SHP77 treated with DMSO at 0.1 percent for 48 hours (cell line): ENCODE measurements at places on chromosomes 6 and 20.

GRCh38 chr6:35449287-35449881 lies 2.8 kb upstream of the FANCE start:
- DNase-seq = peak; percentile 70

DNA sequence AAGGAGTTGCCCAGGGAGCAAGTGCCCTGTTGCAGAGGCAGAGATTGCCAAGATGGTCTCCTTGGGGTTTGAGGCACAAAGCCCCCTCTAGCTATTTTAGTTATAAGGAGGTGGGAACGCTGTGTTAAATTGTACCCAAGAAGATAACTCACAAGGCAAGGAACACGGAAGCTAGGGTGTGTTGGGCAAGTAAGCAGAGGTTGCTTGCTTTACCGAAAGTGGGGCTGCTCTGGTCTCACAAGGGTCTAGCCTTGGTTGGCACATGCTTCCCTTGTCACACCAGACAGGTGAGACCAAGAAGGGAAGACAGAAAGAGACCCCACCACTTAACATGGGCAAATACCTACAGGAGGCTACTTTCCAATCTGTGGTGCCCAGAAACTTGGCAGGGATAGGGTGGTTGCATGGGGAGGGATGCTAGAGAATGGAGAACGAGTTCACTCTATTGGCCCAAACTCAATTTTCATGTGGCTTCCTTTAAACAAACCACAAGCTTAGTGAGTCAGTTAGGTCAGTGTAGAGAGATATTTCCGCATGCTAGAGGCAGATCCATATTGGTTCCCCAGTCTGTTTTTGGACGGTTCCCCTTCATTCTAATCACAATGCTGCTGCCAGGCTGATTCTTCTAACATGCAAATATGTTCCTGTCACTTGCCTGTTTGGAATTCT lies 42.4 kb downstream of the PLAGL1 start:
- DNase-seq = no peak

GRCh38 chr6:8361259-8361658 lies 74.1 kb downstream of the SLC35B3 start:
- no peak for DNase-seq

- peak; percentile 56 for DNase-seq
These were observed 40.2 kb downstream of the INSM1 start for GRCh38 chr20:20407891-20408805.

GRCh38 chr20:35673884-35674283 lies 9.2 kb upstream of the CPNE1 start:
- DNase-seq = no peak

DNA sequence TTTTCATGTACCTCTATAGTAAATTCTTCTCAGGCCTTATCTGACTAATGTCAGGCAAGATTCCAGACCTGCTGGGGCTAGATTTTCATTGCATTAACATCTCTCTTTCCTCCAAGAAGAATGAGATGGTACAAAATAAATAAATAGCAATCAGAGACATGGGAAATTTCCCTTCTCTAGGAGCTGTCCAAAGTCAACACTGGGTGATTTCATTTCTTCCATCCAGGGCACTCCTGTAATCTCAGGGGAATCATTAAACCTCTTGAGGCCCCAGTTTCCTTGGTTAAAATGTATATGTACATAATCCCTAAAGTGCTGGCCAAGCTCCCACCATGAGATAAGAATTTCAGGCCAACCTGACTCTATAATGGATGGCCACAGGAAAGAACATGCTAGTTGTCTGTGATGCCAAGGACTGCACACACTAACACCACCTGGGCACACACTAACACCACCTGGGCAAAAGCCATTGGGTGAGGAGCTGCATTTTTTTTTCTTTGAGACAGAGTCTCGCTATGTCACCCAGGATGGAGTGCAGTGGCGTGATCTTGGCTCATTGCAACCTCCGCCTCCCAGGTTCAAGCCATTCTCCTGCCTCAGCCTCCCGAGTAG lies 912 bp downstream of the IL17F start:
- DNase-seq = no peak

- DNase-seq = peak; percentile 47
These were observed 4.3 kb downstream of the VSX1 start for GRCh38 chr20:25077610-25078169.

DNA sequence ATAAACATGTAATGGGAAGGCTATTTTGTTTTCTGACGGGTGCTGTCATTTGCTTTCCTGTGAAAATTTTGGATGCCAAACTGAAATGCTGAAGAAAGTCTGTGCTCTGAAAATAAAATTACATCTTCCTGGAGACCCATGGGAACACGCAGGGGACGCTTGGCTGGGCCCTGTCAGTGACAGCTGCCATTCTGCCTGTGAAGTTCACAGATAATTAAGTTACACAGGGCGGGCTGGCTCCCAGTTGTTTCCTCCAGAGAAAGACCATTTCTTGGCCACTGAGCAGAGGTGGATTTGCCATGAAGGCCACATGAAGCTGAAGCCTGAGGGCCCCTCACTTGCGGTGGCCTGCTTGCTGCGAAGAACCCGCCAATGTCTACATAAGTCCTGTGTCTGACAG lies 93.5 kb downstream of the TMEM170B start:
- no peak for DNase-seq

GRCh38 chr20:25278636-25279361 lies 30.9 kb downstream of the PYGB start:
- no peak for DNase-seq

DNA sequence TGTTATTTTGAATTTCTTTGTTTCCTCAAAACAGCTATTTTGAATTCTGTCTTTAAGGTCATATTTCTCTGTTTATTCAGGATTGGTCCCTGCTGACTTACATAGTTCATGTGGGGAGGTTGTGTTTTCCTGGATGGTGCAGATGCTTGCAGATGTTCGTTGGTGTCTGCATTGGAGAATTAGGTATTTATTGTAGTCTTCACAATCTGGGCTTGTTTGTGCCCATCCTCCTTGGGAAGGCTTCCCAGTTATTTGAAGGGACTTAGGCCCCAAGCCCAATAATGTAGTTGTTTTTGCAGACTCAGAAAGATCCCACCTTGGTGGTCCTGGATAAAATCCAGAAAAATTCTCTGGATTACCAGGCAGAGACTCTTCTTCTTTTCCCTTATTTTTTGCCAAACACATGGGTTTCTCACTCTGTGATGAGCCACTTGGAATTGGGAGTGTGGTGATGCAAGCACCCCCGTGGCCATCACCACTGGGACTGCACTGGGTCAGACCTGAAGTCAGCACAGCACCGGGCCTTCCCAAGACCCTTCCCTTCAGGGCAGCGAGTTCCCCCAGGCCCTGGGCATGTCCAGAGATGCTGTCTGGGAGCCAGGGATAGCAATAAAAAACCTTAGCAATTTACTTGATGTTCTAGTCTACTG lies 81.6 kb upstream of the EZR start:
- no peak for DNase-seq

GRCh38 chr20:33653900-33654596 lies 8.1 kb upstream of the C20orf144 start:
- peak; percentile 88 for DNase-seq

DNA sequence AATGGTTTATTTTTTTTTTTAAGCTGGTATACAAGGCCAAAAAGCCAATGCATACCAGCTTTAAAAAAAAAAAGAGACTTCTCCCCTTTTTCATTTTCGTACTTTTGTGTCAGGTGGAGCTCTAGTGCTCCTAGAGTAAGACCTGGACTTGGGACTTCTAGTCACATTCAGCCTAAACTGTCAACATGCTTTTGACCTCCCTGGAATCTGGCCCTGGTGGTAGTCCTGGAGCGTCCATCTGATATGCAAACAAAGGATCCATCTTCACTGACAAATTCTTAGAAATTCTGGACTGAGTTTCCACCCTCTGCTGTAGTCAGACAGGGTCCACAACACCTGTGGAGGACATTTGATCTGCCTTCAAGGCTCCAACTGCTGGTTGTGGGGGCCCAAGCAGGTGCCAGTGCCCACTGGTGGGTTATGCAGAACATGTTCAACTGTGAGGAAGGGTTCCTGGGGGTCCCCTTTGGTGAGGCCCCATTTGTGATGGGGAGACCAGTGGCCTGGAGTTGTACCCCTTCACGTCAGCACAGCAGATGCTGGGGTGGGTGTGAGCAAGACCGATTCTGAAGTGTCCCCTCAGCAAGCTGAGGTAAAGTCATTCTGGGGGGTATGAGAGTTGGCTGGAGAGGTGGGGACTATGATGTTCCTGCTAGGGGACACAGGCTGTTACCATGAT lies 12.6 kb upstream of the PCMTD2 start:
- no peak for DNase-seq

DNA sequence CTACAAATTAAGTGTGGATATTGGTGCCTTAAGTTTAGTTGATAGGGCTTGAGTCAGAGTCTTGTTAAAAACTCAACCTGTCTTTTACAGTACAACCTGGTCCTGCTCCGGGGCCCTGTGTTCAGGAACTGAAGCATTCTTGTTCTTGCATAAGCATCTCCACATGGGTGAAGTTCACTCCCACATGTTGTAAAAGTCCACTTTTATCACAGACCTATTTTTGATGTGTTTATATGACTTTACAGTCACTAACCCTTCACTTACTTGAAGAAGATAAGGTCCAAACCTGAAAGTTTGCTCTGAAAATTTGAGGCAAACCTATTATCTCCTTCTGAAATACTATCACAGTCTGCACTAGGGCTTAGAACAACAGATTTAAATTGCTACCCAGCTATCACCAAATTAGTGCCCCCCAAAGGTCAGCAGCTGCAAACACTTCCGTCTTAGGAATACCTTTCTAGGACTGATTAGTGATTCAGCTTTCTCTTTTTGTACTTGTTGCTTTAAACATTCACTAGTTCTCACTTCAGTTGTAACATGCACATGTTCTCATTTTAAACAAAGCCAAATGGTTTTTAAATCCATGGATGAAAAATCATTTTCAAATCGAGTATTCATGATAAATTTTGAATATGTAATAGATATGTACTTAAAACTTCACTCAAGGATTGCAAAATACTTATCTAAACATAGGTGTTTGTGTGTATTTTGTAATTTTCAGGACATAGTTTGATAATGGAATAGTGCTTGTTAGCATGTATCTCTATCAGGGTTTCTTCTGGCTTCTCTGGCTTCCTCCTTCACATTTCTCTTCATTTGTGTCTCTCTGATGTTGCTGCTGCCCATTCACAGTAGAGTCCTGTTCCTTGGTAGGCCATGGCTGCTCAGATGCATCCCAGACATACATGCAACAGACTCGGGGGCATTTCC lies 469.8 kb upstream of the SOX4 start:
- no peak for DNase-seq

DNA sequence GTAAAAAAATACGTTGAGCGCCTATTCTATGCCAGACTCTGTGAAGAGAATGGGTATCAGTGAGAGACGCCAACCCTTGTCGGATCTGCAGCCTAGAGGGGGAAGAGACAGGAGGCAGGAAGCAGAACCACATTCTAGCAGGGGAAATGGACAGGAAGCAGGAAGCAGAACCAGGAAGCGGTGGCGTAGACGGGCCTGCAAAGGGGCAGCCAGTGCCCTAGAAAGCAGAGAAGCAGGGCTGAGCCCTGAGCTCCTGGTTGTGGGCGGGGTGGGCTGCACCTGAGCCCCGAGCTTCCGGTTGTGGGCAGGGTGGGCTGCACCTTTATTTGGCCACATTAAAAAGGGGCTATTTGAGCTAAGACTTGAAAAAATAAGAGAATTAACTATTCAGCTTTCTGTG lies 71.9 kb downstream of the FAM120B start:
- DNase-seq = no peak
